Ascending aorta (tissue), 2 donors: ENCODE measurements at places on chromosomes 7 and 10.
A peak's percentile ranks its signal among the peaks of the same experiment; 100 is the strongest.

DNA sequence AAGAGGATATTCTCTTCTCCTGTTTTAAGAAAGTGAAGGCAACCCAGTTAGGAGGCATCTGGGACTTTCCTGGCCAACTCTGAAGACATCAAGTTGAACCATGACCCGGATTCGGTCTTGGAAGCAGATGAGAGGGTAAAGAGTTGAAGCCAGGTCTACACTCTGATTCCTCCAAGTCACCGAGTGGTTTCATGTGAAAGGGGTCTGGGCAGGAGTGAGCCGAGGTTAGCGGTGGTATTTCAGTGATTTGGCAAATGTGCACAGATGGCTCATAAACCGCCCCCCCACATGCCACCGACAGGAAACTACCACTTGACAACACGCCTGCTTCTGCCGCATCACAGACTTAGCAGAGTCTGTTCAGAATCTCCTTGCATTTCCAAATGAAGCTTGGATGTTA is 11.4 kb upstream of the REPIN1 start:
- no peak for DNase-seq

- DNase-seq = no peak
These were observed 107.7 kb downstream of the FAM53B start for GRCh38 chr10:124636271-124636995.

DNA sequence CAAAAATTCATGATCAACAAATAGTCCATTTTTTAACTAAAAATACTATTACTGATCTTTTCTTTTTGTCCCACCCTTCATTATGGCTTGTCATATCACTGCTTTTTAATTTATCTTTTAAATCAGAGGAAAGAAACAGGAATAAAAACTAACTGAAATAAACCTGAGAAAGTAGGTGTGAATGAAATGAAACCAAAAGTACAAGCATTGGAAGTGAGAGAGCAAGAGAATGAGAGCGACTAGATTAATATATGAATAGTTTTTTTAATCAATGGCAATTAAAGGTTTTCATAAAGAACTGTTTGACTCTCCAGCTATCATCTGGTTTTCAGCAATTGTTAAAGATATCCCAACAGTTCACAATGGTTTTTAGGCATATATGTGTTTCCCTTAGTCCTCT is 137.8 kb downstream of the SPAG6 start:
- DNase-seq = no peak

DNA sequence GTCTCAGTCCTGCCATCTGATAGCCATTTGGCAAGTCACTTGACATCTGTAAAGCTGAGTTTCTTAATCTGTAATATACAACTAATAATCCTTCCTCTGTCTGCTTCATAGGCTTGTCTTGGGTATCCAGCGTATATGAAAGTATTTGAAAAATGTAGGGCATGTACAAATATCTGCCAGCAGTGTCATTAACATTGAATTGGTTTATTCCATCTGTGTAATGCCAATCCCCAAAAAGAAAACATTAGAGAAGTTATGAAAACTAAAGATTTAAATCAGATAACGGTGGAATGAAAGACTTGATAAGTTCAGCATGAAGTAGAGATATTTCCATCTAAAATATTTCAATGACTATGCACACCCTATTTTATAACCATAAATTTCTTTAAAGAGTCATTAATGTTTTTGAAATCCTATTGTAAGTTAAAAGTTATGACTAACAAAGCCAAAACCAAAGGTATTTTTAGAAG is 9.8 kb upstream of the RTKN2 start:
- no peak for DNase-seq

DNA sequence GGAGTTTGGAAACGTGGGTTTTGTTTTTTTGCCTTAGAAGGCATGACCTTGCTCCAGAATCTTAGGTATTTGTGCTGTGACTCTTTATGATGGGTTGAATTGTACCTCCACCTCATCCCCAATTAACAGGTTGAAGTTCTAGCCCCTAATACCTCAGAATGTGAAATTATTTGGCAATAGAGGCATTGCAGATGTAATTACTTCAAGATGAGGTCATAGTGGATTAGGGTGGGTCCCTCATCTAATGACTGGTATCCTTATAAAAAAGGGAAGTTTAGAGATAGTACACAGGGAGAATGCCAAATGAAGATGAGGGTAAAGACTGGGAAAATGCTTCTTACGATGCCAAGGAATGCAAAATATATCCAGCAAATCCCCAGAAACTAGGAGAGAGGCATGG is 3.0 kb upstream of the FAM200A start:
- DNase-seq = no peak

DNA sequence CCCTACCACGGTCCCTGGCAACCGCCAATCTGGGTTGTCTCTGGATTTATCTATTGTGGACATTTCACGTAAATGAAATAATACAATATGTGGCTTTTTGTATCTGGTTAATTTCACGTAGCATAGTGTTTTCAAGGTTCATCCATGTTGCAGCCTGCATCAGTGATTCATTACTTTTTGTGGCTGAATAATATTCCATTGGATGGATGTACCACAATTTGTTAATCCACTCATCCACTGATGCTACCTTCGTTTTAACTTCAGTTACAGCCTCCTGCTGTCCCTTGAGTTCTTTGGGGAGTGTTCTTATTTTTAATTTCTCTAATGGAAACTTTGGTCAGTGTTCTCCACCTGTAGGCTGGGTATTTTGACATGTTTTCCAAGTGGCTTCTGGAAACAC is 49.5 kb downstream of the GRK5 start:
- DNase-seq = no peak

DNA sequence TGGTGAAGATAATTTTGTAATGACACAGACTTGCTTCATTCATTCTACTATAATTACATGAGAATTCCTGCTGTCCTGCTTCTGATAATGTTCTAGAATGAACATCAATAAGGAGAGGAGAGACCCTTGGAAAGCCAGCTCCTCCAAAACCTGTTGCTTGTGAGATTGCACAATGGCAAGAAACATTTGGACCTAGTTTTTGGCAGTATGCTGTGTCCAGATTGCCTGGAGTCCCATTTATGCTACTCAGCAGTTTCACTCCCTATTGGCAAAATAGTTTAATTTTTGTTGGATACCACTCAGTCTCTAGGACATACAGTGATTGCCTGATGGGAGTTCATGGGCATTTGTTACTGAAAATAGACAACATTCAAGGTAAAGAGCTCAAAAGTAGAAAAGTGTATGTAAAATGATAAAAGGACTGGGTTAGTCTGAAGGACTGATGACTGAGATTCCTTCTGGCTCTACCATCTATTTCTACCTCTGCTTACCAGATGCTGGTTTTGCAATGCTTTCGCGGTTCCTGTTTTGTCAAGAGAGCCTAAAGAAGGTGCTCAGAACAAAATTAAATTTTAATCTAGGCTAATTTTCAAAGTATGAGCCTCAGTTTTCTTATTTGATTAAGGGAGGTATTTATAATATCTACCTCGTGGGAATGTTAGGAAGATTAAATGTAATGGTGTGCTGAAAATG is 8.0 kb upstream of the ACTR3B start:
- DNase-seq = no peak

- no peak for DNase-seq
These were observed 6.4 kb downstream of the ZSCAN25 start for GRCh38 chr7:99623091-99623693.

DNA sequence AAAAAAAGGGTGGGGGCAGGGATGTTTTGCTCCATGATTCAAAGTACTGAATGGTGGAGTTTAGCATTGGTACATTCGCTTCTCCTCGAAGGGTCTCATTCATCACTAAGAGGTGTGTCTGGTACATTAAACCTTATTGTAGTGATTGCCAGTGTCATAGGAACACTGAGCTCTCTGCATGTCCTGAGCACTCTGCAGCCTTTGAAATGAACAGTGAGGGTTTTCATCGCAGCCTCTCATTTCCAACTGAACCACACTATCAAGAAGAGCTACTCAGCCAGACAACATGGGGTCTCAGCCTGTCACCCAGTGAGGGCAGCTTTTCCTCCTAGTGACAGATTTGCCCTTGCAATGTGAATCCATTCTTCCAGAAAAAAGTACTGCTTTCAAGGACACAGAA is 7.6 kb upstream of the DEPP1 start:
- DNase-seq = peak; percentile 55
